RWPE1 (cell line): ENCODE measurements at places on chromosomes 1 and 21.

GRCh38 chr21:46160907-46161632 lies 5.7 kb upstream of the FTCD start:
- DNase-seq, result no peak

- DNase-seq, result no peak
These were observed 4.0 kb upstream of the ST6GALNAC3 start for GRCh38 chr1:76070538-76070937.

- no peak for DNase-seq
These were observed 73.4 kb upstream of the SERTAD4 start for GRCh38 chr1:210159211-210159610.

DNA sequence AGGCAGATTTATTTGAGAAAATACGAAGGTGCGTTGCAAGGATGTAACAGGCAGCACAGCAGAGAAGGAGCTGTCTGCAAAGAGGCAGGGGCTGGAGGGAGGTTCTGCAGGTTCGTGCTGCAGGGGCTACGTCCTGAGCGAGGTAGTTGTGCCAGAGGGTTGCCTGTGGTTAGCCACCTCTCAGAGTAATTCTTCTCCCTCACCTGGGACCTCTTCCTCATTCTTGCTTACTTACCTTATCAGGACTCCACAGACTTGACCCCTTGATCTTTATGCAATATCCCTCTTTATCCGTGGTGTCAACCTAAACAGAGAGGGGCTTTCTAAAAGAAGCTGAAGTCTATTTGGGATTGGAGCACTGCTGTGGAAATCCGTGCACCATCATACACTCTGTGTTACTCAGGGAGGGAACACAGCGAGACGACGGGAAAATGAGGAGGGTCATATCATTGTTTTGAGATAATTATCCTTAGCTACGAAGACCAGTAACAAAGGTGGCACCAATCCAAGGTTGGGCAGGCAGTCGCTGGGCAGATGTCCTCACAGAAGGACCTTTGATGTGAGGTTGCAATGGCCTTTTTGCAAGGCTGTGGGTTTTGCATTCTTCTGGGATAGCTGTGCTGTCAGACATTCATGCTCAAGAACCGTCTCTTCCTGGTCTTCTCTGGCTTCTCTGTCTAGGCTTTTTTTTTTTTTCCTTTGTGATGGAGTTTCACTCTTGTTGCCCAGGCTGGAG lies 82.8 kb downstream of the WDR4 start:
- DNase-seq, result no peak

GRCh38 chr1:3771108-3772026 lies 1.2 kb upstream of the SMIM1 start:
- no peak for DNase-seq

DNA sequence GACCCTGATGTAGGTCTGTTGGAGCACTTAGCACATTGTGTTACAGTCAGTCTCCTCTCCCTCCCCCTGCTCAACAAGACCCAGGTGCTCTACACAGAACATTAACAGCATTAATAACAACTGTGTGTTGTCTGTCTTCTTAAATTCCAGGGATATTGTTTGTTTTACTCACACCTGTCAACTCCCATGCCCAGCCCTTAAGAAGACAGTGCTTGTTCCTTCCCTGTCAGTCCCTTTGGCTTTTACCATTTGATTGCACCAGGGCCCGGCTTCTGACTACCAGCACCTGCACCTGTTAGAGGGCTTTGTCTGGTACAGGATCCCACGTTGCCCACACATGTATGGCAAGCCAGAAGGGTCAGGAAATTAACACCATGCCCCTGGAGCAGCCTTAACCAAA lies 11.7 kb downstream of the RIMKLA start:
- no peak for DNase-seq

DNA sequence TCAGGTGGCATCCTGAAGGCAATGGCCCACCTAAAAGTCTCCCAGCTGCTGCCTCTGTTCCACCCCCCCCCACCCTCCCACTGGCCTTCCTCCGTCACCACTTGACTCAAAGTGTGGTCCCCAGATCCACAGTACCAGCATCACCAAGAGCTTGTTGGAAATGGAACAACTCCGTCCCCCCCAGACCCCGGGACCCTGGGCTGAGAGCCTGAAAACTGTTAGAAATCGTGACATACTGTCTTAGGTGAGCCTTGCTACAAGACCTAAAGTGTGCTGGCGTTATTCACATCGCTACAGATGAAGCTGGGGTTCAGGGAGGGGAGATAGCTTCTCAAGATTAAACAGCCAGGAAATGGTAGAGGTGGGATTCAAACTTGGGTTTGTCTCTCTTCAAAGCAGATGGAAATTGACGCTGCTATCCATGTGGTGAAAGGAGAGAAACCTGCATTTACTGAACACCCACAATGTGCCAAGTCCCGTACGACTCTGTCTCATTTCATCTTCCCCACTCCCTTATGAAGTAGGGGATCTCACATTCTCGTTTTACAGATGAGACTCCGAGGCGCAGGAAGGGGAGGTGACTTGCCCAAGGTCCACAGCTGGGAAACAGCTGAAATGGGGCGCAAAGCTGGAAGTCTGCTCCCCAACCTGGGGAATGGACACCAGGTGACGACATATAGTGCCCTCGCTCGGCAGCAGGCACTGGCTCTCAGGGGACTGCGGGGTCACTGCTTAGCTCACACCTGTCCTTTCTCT lies 52.8 kb upstream of the IFFO2 start:
- DNase-seq, result no peak

- no peak for DNase-seq
These were observed 131.6 kb downstream of the ETS2 start for GRCh38 chr21:38937286-38937790.

- no peak for DNase-seq
These were observed 14.9 kb upstream of the TNNI1 start for GRCh38 chr1:201436393-201436792.

GRCh38 chr1:64472805-64473204 lies 2.9 kb downstream of the CACHD1 start:
- no peak for DNase-seq

- DNase-seq, result peak; percentile 71
These were observed 50.4 kb upstream of the RIPK4 start for GRCh38 chr21:41817228-41817627.

- no peak for DNase-seq
These were observed 36.9 kb downstream of the EIF2D start for GRCh38 chr1:206575165-206575893.

GRCh38 chr1:42150651-42151050 lies 2.6 kb upstream of the GUCA2B start:
- no peak for DNase-seq

GRCh38 chr1:161330346-161330745 lies 16.2 kb downstream of the SDHC start:
- no peak for DNase-seq

DNA sequence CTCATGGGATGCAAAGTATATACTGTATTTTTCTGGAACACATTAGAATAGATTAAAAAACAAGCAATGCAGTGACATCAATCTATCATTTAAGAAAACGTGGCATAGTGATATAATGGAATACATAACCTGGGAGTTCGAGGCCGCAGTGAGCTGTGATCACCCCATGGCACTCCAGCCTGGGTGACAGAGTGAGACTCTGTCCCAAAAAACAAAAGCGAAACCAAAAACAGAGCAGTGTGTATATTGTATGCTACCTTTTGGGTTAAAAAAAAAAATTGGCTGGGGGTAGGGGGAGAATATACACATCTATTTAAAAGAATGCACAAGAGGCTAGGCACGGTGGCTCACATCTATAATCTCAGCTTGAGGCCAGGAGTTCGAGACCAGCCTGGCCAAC lies 13.5 kb downstream of the SLC2A1 start:
- DNase-seq, result no peak

- no peak for DNase-seq
These were observed 16.0 kb upstream of the POU3F1 start for GRCh38 chr1:38062361-38063288.
